ENCODE measurements at places on chromosomes 7 and 10.

- DNase-seq = no peak
Observed at GRCh38 chr7:100118388-100119071, 628 bp downstream of the TAF6 start.

DNA sequence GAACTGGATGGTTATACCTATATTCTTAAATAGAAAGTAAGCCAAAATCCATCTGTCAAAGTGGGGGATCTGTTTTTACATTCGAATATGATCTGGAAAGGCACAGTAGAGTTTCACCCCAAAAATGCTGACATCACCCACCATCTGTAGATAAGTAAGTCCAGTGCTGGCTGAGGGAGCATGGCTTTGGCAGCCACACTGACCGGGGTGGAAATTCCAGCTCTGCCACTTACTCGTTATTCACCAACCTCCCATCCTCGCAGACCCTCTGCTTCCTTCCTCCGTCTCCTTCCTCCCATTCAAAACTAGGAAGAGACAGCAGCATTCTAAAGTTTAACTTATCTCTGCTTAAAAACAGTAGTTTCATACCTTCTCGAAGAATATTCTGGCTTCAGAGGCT is 84.9 kb upstream of the GATA3 start:
- no peak for DNase-seq

- no peak for DNase-seq
Observed at GRCh38 chr10:125252937-125253336, 92.6 kb upstream of the CTBP2 start.

GRCh38 chr7:70608229-70608628 is 523.7 kb upstream of the GALNT17 start:
- DNase-seq = no peak

- DNase-seq = no peak
Observed at GRCh38 chr10:30858499-30858898, 173.2 kb downstream of the ZNF438 start.

GRCh38 chr10:57992321-57993077 is 275.2 kb downstream of the IPMK start:
- no peak for DNase-seq

DNA sequence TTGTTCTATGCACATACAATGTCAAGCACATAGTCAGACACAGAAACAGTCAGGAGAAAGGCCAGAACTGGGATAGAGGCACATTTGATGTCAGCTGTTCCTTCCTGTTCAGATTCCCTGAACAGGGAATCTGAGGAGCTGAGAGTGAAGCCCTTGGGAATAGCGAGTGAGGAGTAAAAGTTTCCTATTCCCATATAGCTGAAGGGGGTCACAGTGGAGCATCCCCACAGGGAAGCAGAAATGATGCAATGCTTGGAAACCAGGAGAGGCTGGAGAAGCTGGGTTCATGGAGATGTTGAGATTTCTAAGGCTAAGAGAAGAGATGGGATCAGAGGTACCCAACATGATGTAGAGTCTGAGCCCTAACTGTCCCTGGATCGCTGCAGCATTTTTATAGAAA is 11.3 kb upstream of the PRXL2A start:
- DNase-seq = no peak
